ENCODE measurements at places on chromosomes 12 and 14. TPM values are rescaled to one million over a fixed set of nuclear protein-coding genes. Genes with fewer than 3 reads are reported as not detected.
A peak's percentile ranks its signal among the peaks of the same experiment; 100 is the strongest.

DNA sequence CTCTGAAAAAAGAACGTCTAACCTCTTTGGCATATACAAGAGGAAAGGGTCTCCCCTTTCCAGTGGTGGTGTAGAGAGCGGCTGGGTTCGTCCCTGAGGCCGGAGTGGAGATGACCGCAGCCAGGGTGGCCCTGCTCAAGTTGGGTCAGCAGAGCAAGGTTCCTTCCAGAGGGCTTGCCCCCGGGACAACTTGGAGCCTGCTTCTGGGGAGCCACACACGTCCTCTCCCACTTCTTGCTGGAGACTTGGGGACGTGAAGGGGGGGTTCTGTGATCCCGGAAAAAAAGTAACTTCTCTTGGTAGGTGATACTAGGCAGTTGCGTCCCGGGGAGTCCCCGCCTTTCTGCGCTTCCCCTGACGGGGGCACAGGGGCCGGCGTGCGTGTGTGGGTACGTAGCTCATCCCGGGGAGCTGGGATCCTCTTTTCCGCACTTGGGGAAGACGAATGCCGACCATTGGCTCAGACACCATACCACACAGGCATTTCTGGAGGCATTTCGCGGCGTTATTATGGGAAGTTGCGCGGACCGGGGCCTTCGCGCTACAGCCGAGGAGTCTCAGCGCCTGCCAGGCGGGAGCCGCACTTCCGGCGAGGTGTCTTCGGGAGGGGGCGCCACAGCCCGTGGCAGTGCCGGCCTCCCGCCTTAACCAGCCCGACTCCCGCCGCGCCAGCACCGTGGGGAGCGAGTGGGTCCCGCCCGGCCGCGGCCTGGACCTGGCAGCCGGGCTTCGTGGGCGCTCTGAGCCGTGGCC, 14.8 kb upstream of the PAX9 start:
- no peaks in the 10 kb centered on the region for H3K27me3 ChIP-seq
- no peak overlapping the region for H3K27ac ChIP-seq
- DNase-seq = no peak

The HOXC12 gene
- not detected for total RNA-seq

DNA sequence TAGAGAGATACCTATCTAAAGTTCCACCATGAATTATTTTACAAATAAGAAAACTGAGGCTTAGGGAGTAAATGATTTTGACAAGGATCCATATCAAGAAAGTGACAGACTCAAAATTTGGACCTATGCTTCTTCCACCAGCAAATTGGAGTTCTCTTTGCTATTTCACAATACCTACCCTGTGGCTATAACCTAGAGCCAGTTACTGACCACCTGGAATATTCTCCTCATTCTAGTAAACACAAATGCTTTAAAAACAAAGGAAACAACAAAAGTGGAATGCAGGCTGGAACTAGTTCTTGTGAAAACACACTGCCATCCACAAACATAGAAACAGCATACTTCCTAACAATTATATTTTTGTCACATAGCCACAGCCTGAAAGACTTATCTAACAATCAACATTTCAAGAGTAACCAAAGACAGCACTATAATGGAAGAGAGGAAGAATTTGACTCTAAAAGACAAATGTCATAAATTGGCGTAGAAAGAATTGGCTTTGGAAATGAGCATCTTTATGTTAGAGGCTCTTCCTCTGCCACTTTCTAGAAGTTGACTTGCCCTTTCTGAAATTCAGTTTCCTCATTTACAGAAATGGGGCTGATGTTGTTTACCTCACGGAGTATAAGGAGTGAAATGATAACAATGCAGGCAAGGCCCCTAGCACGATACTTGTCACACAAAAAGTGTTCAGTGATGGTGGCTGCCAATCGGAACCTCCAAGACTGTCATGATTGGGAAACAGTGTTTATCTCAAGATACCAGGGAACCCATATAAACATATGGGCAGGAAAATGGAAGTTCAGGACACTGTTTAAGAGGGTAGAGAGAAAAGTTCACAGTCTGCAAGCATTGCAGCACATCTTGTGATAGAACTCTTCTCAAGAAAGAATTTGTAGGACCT, 138.6 kb upstream of the LGR5 start:
- H3K27me3 ChIP-seq = no peaks in the 10 kb centered on the region
- H3K27ac ChIP-seq = no peak overlapping the region
- H3K4me3 ChIP-seq = no peak overlapping the region
- H3K4me1 ChIP-seq = no peaks in the 10 kb centered on the region
- no peaks in the 10 kb centered on the region for H3K36me3 ChIP-seq

DNA sequence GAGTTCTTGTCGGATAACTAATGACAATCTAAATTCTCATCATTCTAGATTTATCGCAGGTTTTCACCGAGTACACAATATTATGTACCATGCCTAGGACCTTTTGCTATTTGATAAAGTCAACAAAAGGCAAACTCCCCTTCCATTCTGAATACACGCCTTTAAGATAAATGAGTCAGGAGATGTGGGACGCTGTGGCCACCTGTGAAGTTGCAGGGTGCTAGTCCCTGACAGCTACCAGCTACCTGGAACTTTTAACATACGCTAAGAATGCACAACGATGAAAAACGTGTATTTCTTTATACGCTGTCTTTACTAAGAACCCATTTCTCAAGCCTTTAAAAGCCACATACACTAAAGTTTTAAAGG, 678 bp downstream of the MDM1 start:
- no peak for DNase-seq
- H3K27me3 ChIP-seq = no peaks in the 10 kb centered on the region
- no peak overlapping the region for H3K27ac ChIP-seq
- no peaks in the 10 kb centered on the region for H3K4me1 ChIP-seq
- H3K4me3 ChIP-seq = peak overlapping the region; percentile 88
- no peaks in the 10 kb centered on the region for H3K36me3 ChIP-seq

DNA sequence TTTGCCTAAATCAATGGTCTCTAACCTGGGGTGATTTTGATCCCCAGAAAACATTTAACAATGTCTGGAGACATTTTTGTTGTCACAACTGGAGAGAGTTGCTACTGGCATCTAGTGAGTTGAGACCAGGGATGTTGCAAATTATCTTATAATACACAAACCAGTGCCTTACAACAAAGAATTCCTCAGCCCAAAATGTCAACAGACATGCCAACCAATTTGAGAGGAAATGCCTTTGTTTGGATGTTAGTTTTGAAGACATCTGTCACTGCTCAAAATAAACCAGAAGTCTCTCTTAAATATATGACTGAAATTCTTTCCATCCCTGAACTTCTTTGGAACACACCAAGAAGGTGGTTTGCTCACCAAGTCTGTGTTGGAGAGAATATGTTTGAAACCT, 336.9 kb upstream of the ATP2B1 start:
- H3K4me1 ChIP-seq = no peaks in the 10 kb centered on the region
- DNase-seq = no peak
- no peaks in the 10 kb centered on the region for H3K36me3 ChIP-seq
- no peaks in the 10 kb centered on the region for H3K27me3 ChIP-seq
- H3K27ac ChIP-seq = no peak overlapping the region

The IRAK3 gene
- total RNA-seq = 35.9 TPM

The GRIN2B gene
- 0.11 TPM for total RNA-seq

GRCh38 chr14:55245657-55246268, 25.5 kb upstream of the FBXO34 start:
- H3K4me1 ChIP-seq = no peaks in the 10 kb centered on the region
- H3K36me3 ChIP-seq = no peaks in the 10 kb centered on the region
- H3K27ac ChIP-seq = peak overlapping the region; percentile 17
- H3K27me3 ChIP-seq = no peaks in the 10 kb centered on the region
- no peak for DNase-seq

The CCDC196 gene
- not detected for total RNA-seq

DNA sequence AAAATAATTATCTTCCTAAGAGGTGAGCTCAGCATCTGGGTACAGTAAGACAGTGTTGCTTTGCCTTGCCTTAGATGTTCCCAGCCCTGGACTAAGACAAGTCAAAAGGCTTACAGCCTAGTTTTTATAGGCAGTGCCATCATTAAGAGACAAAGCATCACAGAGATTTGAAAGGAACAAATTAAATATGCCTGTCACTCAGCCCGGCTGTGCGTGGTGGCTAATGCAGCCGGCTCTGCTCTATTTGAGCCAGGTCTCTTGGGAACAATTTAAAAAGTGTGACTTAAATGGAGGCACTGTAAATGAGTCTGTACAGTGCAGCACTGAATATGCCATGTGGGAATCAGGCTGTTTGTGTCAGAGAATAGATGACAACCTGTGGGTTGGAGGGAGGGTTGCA, 1687.4 kb upstream of the FLRT2 start:
- DNase-seq = no peak
- no peaks in the 10 kb centered on the region for H3K36me3 ChIP-seq
- no peaks in the 10 kb centered on the region for H3K27me3 ChIP-seq
- H3K4me3 ChIP-seq = no peak overlapping the region
- H3K27ac ChIP-seq = no peak overlapping the region
- no peaks in the 10 kb centered on the region for H3K4me1 ChIP-seq

DNA sequence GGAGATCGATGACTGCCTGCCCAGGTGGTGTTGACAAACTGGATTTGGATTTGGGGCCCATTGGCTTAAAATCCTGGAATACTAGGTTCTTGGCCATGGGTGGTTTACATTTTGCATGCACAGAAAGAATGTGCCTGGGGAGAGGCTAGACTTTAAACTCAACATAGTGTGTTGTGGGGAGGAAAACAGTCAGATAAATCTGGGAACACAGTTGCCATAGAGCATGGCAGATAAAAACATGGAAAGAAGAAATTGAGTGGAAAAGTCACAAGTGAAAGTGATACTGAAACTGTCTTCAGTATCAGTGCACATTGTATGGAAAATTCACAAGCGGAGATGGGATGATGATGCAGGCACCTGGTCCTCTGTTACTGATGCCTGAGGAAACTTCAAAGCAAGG, 95.2 kb downstream of the SSPN start:
- no peak overlapping the region for H3K4me3 ChIP-seq
- no peak overlapping the region for H3K27ac ChIP-seq
- H3K36me3 ChIP-seq = no peaks in the 10 kb centered on the region
- H3K27me3 ChIP-seq = no peaks in the 10 kb centered on the region
- H3K4me1 ChIP-seq = peaks cover 15% of the 10 kb centered on the region

DNA sequence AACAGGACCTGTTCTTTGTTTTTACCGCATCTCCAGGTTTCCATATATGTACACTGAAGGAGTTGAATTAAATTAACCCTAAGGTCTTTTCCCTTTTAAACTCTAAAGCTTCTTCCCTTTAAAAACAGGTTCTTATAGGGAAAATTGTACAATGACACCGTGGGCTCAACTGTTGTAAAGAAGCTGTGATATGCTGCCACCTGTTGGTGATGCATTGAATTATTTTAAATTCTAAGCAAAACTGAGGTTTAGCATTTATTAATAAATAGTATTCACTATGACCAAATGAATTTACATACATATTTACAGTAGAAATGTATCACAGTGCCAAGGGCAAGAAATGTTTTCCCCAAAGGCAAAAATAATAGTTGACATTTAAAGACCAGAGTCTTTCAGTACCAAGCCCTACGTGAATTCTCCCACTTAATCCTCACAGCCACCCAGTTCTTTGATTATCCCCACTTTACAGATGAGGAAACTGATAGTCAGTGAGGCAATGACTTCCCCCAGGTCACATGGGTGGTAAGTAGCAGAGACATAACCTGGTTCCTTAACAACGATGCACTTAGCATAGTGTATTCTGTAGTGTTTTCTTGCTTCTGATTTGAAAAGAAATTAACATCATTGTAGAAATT, 35.7 kb upstream of the TMEM263 start:
- no peak overlapping the region for H3K4me3 ChIP-seq
- no peaks in the 10 kb centered on the region for H3K36me3 ChIP-seq
- no peaks in the 10 kb centered on the region for H3K27me3 ChIP-seq
- no peaks in the 10 kb centered on the region for H3K4me1 ChIP-seq

- no peak overlapping the region for H3K27ac ChIP-seq
- H3K4me1 ChIP-seq = no peaks in the 10 kb centered on the region
- no peaks in the 10 kb centered on the region for H3K27me3 ChIP-seq
- DNase-seq = no peak
These were observed 154.8 kb upstream of the NEDD1 start for GRCh38 chr12:96752211-96752610.

- no peaks in the 10 kb centered on the region for H3K27me3 ChIP-seq
- H3K27ac ChIP-seq = no peak overlapping the region
- H3K4me3 ChIP-seq = no peak overlapping the region
- no peaks in the 10 kb centered on the region for H3K4me1 ChIP-seq
These were observed 25.0 kb downstream of the IFT81 start for GRCh38 chr12:110149086-110149660.
